ENCODE measurements at places on chromosomes 13 and 19.
A peak's percentile ranks its signal among the peaks of the same experiment; 100 is the strongest.

DNA sequence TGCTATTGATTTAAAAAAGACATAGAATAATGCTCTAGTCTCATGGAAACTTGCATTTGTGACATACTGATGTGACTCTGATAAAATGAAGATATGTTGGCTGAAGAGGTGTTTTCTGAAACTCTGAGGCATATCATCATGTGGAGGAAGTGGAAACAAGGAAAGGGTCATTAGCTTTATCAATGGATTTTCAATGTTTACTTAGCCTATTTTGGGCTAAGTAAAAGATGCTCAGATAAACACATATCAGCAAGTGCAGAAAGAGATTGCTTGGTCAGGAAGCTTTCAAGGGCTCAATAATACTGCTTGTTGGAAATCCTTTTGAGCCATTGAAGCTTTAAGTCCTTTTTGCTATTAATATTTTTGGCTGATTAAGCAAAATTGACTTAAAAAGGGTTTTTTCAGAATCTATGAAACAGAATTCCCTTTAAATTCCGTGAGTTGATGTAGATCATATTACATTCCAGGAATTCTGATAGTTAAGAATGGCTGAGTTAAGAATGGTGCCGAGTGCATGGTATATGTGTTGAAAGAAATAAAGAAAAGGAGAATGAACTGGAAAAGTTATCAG lies 952.8 kb upstream of the SPRY2 start:
- DNase-seq: no peak

- no peak for DNase-seq
Observed at GRCh38 chr19:33094436-33095067, 13.6 kb downstream of the GPATCH1 start.

- no peak for DNase-seq
Observed at GRCh38 chr19:18562086-18562485, 4.4 kb downstream of the KXD1 start.

GRCh38 chr19:46460981-46461380 lies 10.4 kb downstream of the PNMA8A start:
- no peak for DNase-seq

DNA sequence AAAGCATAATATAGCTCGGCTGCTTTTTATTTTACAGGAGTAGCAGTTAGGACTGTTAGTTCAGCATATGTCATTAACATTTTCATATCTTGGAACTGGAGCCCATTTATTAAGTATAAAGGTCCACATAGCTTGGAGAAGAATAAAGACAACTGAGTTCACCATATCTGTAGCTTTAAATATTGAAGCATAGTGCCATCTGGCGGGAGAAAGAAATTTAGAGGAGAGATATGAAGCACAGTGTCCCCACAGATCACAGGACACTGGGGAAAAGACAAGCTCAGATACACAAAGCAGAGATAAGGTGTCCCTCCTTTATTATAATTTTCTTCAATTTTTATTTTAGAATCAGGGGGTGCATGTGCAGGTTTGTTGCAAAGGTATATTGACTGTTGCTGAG lies 104.7 kb upstream of the FREM2 start:
- peak; percentile 67 for DNase-seq

GRCh38 chr13:42392716-42393572 lies 121.0 kb downstream of the AKAP11 start:
- peak; percentile 48 for DNase-seq

GRCh38 chr19:30762651-30763050 lies 390.5 kb downstream of the ZNF536 start:
- DNase-seq: no peak

DNA sequence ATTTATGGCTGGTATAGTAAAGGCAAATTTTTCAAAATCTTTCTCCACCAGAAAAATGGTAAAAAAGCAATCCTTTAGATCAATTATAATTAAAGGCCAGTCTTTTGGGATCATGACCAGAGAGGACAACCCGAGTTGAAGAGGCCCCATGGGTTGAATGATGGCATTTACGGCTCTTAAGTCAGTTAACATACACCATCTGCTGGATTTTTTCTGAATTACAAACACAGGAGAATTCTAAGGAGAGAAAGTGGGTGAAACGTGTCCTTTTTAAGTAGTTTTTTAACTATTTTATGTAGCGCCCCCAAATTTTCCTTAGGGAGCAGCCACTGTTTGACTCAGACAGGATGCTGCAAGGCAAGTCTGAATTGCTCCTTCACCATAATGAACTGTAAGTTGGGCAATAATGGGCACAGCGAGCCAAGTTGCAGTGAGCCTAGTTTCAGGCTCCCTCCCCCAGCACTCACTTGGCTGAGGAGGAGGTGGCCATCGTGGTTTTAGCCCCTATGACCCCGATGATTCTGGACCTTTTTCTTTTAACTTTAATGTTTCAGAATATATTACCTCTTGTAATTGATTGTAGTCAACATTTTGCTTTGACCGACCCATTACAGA lies 13.6 kb upstream of the ZNF611 start:
- DNase-seq: peak; percentile 76

GRCh38 chr13:22080832-22081231 lies 410.0 kb downstream of the FGF9 start:
- no peak for DNase-seq
